Thyroid gland (tissue), 4 donors: ENCODE measurements at places on chromosomes 7 and 10.

- DNase-seq: no peak
Observed at GRCh38 chr7:3616306-3616705, 315.3 kb downstream of the SDK1 start.

GRCh38 chr7:128891110-128891941 is 19.2 kb downstream of the KCP start:
- peak; percentile 86 for DNase-seq

- DNase-seq: no peak
Observed at GRCh38 chr7:132225216-132226030, 350.8 kb downstream of the PLXNA4 start.

- DNase-seq: no peak
Observed at GRCh38 chr7:26233902-26234511, 32.5 kb downstream of the CBX3 start.

GRCh38 chr10:79186486-79187120 is 117.8 kb downstream of the ZMIZ1 start:
- no peak for DNase-seq

DNA sequence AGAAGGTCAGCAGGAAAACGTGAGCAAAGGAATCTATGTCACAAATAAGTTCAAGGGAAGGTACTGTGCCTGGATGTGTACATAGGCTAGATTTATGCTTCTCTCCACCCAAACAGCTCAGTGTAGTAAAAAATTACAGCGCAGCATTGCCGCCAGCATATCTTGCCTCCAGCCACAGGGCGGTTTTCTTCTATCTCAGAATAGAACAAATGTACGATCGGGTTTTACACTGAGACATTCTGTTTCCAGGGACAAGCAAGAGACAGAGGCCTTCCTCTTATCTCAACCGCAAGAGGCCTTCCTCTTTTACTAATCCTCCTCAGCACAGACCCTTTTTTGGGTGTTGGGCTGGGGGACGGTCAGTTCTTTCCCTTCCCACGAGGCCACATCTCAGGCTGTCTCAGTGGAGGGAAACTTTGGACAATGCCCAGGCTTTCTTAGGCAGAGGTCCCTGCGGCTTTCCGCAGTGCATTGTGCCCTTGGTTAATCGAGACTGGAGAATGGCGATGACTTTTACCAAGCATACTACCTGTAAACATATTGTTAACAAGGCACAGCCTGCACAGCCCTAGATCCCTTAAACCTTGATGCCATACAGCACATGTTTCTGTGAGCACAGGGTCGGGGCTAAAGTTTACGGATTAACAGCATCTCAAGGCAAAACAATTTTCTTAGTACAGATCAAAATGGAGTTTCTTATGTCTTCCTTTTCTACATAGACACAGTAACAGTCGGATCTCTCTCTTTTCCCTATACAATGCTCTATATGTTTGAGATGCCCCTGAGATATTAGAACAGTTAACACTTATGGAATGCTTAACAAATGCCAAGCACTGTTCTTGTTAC is 11.6 kb upstream of the ABHD11 start:
- DNase-seq: no peak

DNA sequence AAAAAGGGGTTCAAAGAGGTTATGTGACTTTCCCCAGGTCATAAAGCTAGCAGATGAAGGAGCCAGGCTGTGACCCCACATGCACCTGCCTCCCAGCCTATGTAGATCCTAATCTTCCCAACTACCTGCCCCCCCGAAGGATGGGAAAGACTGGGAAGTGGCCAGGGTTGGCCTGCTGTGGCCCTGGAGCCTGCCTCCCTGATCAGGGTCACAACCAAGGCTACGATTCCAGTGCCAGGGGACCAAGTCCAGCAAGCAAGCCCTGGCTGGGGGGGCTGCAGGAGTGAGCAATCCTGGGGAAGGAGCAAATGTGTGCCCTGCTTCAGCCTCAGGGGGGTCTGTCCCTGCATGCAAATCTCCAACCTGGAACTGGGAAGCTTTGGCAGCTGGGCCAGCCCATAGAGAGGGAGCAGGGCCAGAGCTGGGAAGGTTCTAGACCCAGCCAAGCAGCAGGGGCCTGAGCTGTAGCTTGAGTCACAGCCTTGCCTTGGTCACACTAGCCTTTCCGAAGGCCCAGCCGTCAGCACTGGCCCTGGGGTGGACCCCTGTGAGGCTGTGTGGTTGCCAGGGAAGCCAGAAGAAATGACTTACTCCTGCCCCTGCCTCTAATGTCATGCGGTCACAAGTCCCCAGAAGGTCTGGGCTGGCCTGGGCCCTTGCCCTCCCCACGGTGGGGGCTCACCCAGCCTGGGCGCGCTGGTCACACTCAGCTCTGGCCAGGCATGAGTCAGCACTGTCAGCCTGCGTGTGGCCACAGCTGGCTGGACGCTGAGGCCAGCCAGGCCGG is 96.4 kb upstream of the ZMIZ1 start:
- peak; percentile 90 for DNase-seq

GRCh38 chr7:138460649-138461607 is 869 bp downstream of the TRIM24 start:
- DNase-seq: peak; percentile 71

GRCh38 chr10:114223066-114223465 is 16.0 kb upstream of the VWA2 start:
- DNase-seq: no peak

DNA sequence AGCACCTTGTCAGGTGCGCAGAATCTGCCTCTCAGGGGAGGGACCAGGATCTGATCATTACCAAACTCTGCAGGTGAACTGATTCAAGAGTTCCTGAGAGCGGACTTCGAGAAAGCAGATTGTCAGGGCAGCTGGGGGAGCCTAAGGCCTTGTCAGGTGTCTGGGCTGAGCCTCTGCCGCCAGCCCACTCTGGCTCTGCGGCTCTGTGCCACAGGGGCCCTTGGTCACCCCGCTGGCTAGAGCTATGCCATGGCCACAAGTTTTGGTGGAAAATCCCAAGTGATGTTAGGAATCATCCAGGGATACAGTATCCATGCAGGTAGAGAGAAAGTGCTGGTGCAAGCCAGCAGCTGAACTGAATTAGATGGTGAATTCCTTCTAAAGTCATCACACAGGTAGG is 4.2 kb downstream of the ADAMTS14 start:
- no peak for DNase-seq

DNA sequence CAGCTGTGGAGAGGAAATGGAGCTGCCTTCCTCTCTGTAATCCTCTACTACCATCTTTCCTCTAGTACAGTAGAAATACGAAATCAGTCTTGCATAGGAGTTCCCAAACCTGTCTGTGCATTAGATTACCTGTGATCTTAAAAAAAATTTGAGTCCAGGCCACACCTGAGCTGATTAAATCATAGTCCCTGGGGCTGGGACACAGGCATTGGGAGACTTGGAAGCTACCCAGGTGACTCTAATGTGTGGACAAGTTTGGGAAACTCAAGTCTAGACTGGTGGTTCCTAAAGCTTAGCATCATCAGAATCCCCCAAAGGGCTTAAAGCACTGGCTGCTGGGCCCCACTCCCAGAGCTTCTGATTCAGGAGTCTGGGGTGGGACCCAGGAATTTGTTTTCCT is 152.7 kb upstream of the GLI3 start:
- DNase-seq: no peak

DNA sequence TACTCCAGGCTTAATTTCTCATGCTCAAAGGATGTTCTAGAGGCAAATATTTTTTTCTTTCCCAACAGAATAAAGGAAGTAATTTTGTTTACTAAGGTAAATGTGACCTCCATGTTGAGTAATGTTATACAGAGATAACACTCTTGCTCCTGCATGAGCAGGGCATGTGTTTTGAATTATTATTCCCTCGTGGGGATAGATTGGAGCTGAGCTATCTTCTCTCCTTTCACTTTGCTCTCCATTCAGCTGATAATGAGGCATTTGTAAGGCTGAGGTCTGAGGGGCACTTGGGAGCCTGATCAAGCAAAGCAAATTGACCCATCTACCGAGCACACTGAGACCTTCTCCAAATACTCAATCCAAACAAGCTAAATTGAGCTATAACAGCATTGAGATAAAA is 50.7 kb upstream of the GHITM start:
- peak; percentile 50 for DNase-seq

DNA sequence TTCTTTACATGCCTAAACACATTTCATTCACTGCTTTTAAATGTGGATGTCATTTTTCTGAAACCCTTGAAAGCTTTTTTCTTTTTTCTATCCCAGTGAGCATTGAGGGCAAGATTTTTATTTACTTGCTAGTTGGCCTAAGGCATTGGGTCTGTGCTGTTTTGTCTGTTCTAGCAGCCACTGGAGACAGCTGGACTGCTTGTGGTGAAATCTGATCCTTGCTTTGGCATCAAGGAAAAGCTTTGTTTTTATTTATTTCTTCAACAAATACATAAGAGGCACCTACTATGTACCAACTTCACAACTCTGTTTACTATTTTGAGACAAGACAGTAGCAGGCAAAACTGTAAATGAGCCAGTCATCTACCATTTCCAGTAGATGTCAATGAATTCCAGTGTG is 28.4 kb upstream of the PDLIM1 start:
- peak; percentile 22 for DNase-seq

GRCh38 chr10:77544617-77545016 is 93.0 kb downstream of the KCNMA1 start:
- DNase-seq: no peak

GRCh38 chr10:1373287-1373686 is 317.1 kb downstream of the WDR37 start:
- no peak for DNase-seq

GRCh38 chr7:99868246-99868645 is 8.6 kb downstream of the OR2AE1 start:
- no peak for DNase-seq

- DNase-seq: no peak
Observed at GRCh38 chr10:71094712-71095390, 117.5 kb upstream of the UNC5B start.

- DNase-seq: no peak
Observed at GRCh38 chr7:117017017-117017451, 63.7 kb downstream of the ST7 start.
